ENCODE measurements at places on chromosomes 4 and X. TPM values are rescaled to one million over a fixed set of nuclear protein-coding genes. Genes with fewer than 3 reads are reported as not detected.

FAM9B gene
- not detected for total RNA-seq

BRS3 gene
- total RNA-seq, result not detected

ARHGAP36 gene
- not detected for total RNA-seq

C4orf54 gene
- not detected for total RNA-seq

RNF150 gene
- not detected for total RNA-seq

SYNPO2 gene
- 0.63 TPM for total RNA-seq

ADH4 gene
- not detected for total RNA-seq

MAGEA2B gene
- total RNA-seq, result not detected

CLDN2 gene
- not detected for total RNA-seq

ASMT gene
- total RNA-seq, result 0.48 TPM

TMEM154 gene
- total RNA-seq, result 47.1 TPM

MAMLD1 gene
- total RNA-seq, result 5.1 TPM

SPANXN3 gene
- total RNA-seq, result not detected

SHISA3 gene
- 0.58 TPM for total RNA-seq

PCDH18 gene
- total RNA-seq, result 0.18 TPM

XIAP gene
- total RNA-seq, result 47.6 TPM

KIT gene
- 0.73 TPM for total RNA-seq

CPLX1 gene
- total RNA-seq, result 3.0 TPM

TTC29 gene
- not detected for total RNA-seq

SSX3 gene
- total RNA-seq, result not detected

DOK7 gene
- not detected for total RNA-seq

CMC4 gene
- 4.8 TPM for total RNA-seq

Data from activated CD4-positive, alpha-beta memory T cell treated with anti-CD3 and anti-CD28 coated beads, Interleukin-2, amount 10 ng/mL, durations not matched to agents 7 days and 5 days (primary cell).